Activated naive CD4-positive, alpha-beta T cell treated with anti-CD3 and anti-CD28 coated beads for 36 hours (primary cell): ENCODE measurements at places on chromosomes 5 and 9. TPM values are rescaled to one million over a fixed set of nuclear protein-coding genes. Genes with fewer than 3 reads are reported as not detected.
A peak's percentile ranks its signal among the peaks of the same experiment; 100 is the strongest.

GRCh38 chr9:90891308-90892040 is 89.9 kb downstream of the SYK start:
- no peak for DNase-seq

CCDC152 gene
- total RNA-seq = 8.1 TPM

GRCh38 chr5:98570010-98570409 is 203.5 kb upstream of the RGMB start:
- no peak for DNase-seq

PCDHGB7 gene
- not detected for total RNA-seq

PPP3R2 gene
- total RNA-seq = not detected

ECM2 gene
- total RNA-seq = not detected

WDR38 gene
- total RNA-seq = not detected

DNA sequence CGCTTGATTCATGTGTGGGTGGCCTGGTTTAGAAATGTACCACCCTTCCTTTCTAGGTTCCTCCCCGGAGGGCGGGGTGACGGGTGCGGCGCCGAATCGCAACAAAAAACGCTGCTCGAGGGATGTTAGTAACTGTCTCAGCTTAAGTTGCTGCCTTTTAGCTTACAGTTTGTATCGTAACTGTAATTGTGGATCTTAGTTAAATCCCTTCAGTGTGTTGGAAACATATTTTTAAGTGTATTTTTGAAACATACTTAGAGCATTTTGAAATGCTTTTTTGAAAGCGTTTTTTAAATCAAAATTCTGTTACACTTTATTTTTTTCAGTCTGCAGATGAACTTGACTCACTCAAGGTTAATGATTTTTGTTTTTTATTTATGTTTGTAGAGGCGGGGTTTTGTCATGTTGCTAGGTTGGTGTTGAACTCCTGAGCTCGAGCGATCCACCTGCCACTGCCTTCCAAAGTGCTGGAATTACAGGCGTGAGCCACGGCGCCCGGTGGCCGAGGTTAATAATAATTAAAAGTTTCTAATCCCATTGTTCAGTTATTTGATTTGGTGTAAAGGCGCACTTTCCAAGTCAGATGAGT is 997 bp upstream of the CHD1 start:
- DNase-seq = no peak

DNA sequence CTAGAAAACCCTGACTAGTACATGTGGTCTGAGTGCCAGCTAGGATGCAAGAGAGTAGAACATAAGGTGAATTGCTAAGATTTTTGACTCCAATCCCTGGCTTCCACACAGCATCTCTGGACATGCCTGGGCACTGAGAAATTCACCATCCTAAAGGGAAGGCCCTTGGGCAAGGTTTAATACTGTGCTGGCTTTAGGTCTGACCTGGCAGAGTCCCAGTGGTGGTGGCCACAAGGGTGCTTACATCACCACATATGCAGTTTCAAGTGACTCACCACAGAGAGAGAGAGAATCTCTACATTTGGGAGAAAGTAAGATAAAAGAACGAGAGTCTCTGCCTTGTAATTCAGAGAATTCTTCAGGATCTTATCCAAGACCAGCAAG is 661.6 kb upstream of the C9orf72 start:
- DNase-seq = no peak

DNA sequence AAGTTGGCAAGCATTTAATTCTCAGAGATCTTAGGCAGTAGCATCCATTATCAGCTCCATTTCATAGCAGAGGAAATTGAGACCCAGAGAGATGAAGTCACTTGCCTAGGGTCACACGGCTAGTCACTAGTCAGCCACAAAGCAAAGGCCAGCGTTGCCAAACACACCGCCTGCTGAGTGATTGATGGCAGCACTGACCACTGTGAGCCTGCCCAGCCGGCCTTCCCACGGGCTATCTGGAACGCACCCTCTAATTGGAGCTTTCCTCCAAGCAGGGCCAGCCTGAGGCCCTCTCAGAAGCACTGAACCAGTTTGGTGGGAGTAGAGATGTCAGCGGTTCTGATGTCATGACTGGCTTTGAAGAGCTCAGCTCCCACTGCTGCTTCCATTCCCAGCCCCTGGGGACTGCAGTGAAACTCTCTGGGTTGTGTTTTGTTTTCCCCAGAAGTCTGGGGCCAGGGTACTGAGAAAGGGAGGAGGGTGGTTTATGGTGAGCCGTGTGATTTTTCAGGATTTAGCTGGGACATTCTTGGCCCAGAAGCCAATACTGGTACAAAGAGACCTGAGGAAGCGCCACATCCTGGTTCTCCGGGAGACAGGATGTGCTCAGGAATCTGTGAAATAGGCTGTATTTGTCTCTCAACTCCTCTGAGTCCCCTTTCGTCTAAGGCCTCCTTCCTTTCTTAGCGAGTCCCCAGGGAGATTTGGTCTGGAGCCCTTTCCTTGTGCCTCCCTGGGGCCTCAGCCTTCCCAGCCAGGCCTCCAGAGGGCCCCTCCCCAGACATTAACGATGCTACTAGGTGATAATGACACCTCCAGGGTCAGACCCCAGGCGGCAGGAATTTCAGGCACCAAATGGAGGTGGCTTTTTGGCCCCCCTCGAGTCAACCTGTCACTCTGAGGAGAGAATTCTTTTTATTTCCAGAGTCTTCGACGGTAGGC is 44.5 kb downstream of the SPRY4 start:
- no peak for DNase-seq

SPATA31D4 gene
- total RNA-seq = not detected

PDE8B gene
- 0.14 TPM for total RNA-seq

NUTM2F gene
- not detected for total RNA-seq

GRCh38 chr5:60843936-60844905 is at the start of gene ELOVL7:
TSS of gene ELOVL7 (minus strand) at chr5:60844269. CDS start at chr5:60787397, 56,872 bp downstream.
- peak; percentile 68 for DNase-seq

MED7 gene
- 21.0 TPM for total RNA-seq

GRCh38 chr5:26572480-26572879 is 465.9 kb downstream of the CDH9 start:
- no peak for DNase-seq

CCNJL gene
- total RNA-seq = not detected

CCL19 gene
- total RNA-seq = not detected

BSPRY gene
- total RNA-seq = 8.3 TPM

GNPDA1 gene
- 250 TPM for total RNA-seq

IFNA21 gene
- total RNA-seq = not detected

- no peak for DNase-seq
These were observed 26.4 kb upstream of the TYRP1 start for GRCh38 chr9:12666813-12667212.

SIMC1 gene
- total RNA-seq = 28.4 TPM

DNA sequence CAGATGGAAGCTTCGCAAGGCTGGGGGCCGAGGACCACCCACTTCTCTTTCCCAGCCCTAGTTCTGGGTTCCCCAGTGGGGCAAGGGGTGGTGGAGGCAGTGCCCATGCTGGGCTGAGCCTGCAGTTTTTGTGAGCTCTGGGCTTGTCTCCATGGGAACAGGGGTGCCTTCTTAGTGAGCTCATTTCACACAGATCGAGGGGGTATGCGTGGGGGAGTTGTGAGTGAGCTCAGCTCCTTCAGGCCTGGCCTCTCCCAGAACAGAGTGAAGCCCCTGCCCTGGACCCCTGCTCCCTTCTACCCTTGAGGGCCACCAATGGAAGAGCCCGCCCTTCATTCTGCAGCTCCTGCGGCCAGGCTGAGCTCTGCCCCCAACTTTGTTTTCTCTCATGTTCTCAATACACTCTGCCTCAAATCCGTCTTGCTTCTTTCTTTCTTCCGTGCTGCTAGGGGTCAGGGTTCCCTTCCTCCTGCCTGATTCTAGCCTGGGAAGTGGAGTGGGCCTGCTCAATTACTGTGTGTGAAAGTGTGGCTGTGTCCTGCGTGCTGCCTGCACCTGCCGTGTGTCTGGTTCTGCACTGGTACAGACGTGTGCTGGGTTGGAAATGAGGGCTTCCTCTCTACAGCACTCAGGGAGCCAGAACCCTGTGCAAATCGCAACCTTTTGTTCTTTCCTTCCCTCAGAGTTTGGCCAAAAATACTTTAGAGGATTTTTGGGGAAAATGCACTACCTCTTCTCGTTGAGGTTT is 9.0 kb upstream of the MYOZ3 start:
- DNase-seq = no peak

- DNase-seq = no peak
These were observed 38.8 kb downstream of the INSYN2B start for GRCh38 chr5:169941542-169941941.

DNA sequence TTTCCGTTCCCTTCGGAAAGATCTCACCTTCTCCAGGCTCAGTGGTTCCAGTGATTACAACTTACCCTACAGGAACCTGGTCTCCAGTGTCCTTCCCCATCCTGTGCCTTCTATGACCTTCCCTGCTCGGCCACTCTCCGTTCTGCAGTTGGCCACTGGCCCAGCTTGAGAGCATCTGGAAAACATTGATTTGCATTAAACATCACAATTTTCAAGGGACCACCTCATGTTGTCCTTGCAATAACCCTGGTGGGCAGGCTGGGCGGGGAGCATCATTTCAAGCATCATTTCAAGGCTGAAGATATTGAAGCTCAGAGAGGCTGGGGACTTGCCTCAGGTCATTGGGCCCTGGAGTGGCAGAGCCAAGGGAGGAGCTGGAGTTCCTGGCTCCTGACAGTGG is 177.4 kb downstream of the SEC61B start:
- no peak for DNase-seq

GRCh38 chr9:9494336-9494735 is 1118.5 kb downstream of the PTPRD start:
- DNase-seq = no peak

TYRP1 gene
- total RNA-seq = not detected

GRCh38 chr9:71795097-71795813 is 26.9 kb upstream of the CEMIP2 start:
- DNase-seq = no peak

- DNase-seq = peak; percentile 82
These were observed 10.8 kb downstream of the SH3PXD2B start for GRCh38 chr5:172443441-172444109.

GRCh38 chr9:91781116-91781515 is 168.9 kb downstream of the ROR2 start:
- DNase-seq = no peak

- DNase-seq = no peak
These were observed 224.4 kb downstream of the FRMD3 start for GRCh38 chr9:83313781-83314180.

COL23A1 gene
- 0.07 TPM for total RNA-seq

DNA sequence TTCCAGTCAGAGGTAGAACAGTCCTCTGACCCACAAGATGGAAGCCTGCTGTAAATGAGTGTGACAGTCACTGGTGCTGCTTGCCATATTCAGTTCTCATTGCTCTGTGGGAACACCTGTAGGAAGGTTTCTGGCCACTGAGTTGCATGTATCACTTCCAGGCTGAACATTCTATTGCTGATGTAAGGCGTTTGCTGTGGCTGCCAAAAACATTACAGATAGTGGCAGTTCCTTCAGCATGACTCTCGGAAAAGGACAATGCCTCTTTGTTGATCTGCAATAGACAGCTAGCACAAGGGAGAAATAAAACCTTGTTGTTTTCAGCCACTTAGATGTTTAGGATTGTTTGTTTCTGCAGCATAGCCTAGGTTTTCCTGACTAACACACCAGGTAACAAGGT is 217.2 kb downstream of the AGTPBP1 start:
- DNase-seq = no peak

- DNase-seq = no peak
These were observed 122.1 kb downstream of the YIPF5 start for GRCh38 chr5:144048259-144048856.

DNA sequence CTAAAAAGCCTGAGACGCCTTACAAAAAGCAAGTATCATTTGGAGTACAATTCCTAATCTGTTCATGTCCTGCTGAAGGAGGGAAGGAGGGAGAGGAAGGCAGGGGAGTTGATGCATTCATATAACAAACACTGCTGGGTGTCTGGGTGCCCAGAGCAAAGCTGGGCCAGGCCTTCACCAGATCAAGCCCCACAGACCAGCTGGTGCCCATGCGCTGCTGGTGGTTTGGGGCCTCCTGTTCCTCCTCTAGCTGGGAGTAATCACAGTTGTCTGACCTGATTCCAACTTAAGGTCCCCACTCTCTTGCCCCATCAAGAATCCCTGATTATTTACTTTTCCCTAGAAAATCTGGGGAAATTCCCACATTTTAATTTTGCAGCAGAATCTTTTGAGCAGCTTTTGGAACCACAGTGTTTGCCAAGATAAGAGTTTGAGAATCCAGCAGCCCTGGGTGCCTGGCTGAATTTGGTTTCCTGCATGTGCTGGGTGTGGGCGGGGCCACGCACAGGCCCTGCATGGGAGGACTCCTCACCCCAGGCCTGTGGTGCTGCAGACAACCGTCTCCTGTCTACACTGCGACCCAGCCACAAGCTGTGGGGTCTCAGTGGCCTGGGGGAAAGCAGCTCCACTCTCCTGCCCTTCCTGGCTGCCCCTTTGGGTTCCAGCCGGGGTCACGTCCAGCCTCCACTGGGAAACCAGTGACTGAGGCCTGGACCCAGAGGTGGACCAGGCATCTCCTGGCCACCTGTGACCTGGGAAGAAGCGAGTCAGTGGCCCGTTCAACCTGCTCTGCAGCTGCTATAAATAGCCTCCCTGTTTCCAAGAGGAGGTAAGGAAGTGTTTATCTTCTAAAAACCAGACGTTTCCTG is 47.5 kb downstream of the NEURL1B start:
- peak; percentile 39 for DNase-seq

GRCh38 chr5:91910247-91910646 is 527.1 kb upstream of the ARRDC3 start:
- DNase-seq = no peak

GRCh38 chr9:6910032-6910431 is 152.3 kb downstream of the KDM4C start:
- DNase-seq = no peak

PCDHGA8 gene
- total RNA-seq = not detected

TAS2R1 gene
- total RNA-seq = not detected

NAIP gene
- 4.3 TPM for total RNA-seq

GRCh38 chr9:134548618-134549017 is 93.0 kb upstream of the COL5A1 start:
- no peak for DNase-seq

DNA sequence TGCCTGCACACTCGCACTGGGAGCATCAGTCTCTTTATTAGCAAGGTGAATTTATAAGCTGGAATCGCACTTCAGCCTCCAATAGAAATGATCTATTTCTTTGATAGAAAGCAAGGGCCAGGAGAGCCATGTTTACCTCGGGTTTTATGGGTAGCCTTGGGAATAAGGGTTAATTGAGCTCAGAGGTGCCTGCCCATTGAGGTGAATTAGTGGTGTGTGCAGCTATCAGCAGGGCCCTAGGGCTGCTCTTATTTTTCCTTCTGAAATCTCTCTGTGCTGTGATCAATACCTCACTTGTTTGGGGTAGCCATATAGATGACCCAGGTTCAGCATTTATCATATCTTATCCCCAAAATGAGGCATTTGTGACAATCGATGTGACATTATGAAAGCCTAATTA is 297.8 kb downstream of the EBF1 start:
- DNase-seq = no peak

DNA sequence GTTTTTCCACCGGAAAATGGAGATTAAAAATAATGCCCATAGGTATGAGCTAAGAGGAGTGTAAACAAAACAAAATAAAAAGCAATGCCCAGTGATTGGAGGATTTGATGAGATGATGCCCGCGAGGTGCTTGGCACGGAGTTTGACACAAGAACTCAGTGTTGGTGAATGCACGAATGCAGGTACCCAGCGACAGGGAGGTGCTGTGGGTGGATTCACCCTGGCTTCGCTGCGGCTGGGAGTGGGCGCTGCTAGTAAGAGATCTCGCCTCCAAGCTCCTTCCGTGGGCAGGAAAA is 526 bp upstream of the STXBP1 start:
- DNase-seq = no peak

INIP gene
- 33.4 TPM for total RNA-seq

RMRP gene
- 7,381 TPM for total RNA-seq
